Left lung (tissue), 14 donors: ENCODE measurements at places on chromosomes 1 and 21. TPM values are rescaled to one million over a fixed set of nuclear protein-coding genes. Genes with fewer than 3 reads are reported as not detected.

Gene TRMT1L
- total RNA-seq = 23.9 TPM

Gene GIPC2
- 2.2 TPM for total RNA-seq

Gene MATN1
- 0.08 TPM for total RNA-seq

Gene CDK18
- total RNA-seq = 19.7 TPM

Gene AMY1B
- 2.5 TPM for total RNA-seq

Gene LEPROT
- 114 TPM for total RNA-seq

Gene BEND5
- total RNA-seq = 3.3 TPM

Gene RGS1
- 32.3 TPM for total RNA-seq

Gene OLFML3
- total RNA-seq = 74.2 TPM

Gene CD1E
- 0.16 TPM for total RNA-seq

Gene SEMA4A
- total RNA-seq = 25.4 TPM

Gene LCE1B
- not detected for total RNA-seq

Gene E2F2
- total RNA-seq = 4.3 TPM

Gene PDZK1IP1
- total RNA-seq = 54.0 TPM

Gene SH2D5
- 0.12 TPM for total RNA-seq

Gene ATAD3A
- 27.1 TPM for total RNA-seq

Gene OR10J1
- total RNA-seq = not detected

Gene IFI44L
- 12.4 TPM for total RNA-seq

Gene TIE1
- 38.5 TPM for total RNA-seq

Gene RGS13
- 1.4 TPM for total RNA-seq

Gene SPRR2A
- total RNA-seq = not detected

Gene HFM1
- total RNA-seq = 0.73 TPM

Gene CD34
- 40.8 TPM for total RNA-seq

Gene RGS7
- not detected for total RNA-seq

Gene NFIA
- 60.7 TPM for total RNA-seq

Gene LMOD1
- 20.8 TPM for total RNA-seq

Gene PCP4
- total RNA-seq = 0.68 TPM

Gene NPR1
- 45.2 TPM for total RNA-seq

Gene FPGT
- 20.9 TPM for total RNA-seq

Gene OR10Z1
- not detected for total RNA-seq

Gene SEC16B
- 1.8 TPM for total RNA-seq

Gene HSD3B1
- not detected for total RNA-seq

Gene CNIH3
- 2.5 TPM for total RNA-seq

Gene FAM20B
- total RNA-seq = 37.2 TPM

Gene TMEM200B
- total RNA-seq = 6.2 TPM

Gene GPR157
- total RNA-seq = 23.0 TPM

Gene KCNA3
- 8.6 TPM for total RNA-seq

Gene ALG14
- total RNA-seq = 7.9 TPM

Gene MANEAL
- 8.6 TPM for total RNA-seq

Gene SPRR5
- not detected for total RNA-seq

Gene ERICH3
- total RNA-seq = 3.5 TPM

Gene KIF17
- 4.1 TPM for total RNA-seq

Gene FAM151A
- total RNA-seq = not detected

Gene PLA2G2A
- total RNA-seq = 41.5 TPM

Gene ADCY10
- 0.37 TPM for total RNA-seq

Gene NTRK1
- 0.97 TPM for total RNA-seq

Gene CR1L
- 0.73 TPM for total RNA-seq

Gene SPATA45
- total RNA-seq = not detected

Gene SPATA46
- total RNA-seq = not detected

Gene PGLYRP4
- not detected for total RNA-seq

Gene AVPR1B
- total RNA-seq = not detected

Gene TMEM61
- 1.5 TPM for total RNA-seq

Gene OPRD1
- total RNA-seq = not detected

Gene YTHDF2
- 60.4 TPM for total RNA-seq

Gene BCL2L15
- total RNA-seq = 2.3 TPM

Gene HES3
- not detected for total RNA-seq

Gene ATP1A2
- 5.0 TPM for total RNA-seq

Gene VSIG8
- not detected for total RNA-seq

Gene CRNN
- total RNA-seq = not detected
